ENCODE measurements at places on chromosomes 6 and 20. TPM values are rescaled to one million over a fixed set of nuclear protein-coding genes. Genes with fewer than 3 reads are reported as not detected.

Gene R3HDML
- total RNA-seq = not detected

Gene SPACA1
- total RNA-seq = 54.6 TPM

Gene TPBG
- total RNA-seq = 9.9 TPM

Gene C2
- total RNA-seq = 6.3 TPM

DNA sequence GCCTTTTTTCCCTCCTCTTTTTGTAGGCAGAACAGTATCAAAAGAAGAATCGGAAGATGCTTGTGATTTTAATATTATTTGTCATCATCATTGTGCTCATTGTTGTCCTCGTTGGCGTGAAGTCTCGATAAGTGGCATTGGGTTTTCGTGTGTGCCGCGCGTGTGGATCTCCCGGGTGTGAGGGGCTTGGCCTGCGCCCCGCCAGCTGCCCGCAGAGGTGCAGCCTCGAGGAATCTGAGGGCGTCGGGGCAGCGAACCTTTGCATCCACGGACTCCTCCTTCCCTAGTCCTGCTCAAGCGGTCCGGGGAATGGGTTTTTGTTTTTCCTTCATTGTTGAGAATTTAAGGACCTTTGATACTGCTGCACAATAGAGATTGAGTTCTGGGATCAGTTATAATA lies 16.4 kb upstream of the NPEPL1 start:
- no peak for DNase-seq

DNA sequence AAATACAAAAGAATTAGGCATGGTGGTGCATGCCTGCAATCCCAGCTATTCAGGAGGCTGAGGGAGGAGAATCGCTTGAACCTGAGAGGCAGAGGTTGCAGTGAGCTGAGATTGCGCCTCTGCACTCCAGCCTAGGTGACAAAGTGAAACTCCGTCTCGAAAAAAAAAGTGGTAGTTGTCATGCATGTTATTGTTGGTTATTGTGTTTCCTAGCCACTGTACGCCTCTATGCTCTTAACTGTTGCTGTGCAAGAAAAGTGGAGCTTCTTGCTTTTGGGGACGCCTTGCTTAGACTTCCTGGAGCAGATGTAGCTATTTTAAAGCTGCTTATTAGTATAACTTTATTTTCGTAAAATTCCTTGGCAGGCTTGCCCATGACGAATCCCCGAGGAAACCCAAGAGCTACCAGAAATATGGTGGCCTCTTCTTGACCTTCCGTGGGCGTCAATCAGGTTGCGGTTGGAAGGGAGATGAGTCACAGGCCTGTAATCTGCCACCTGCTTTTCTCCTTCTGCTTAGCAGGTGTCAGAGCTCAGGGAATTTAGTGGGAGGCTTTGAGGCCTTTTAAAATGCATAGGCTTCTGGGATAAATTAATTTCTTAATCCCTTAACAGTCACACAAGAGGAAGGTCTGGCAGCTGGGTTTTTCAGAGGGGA lies 17.3 kb downstream of the GABRR2 start:
- DNase-seq = no peak

DNA sequence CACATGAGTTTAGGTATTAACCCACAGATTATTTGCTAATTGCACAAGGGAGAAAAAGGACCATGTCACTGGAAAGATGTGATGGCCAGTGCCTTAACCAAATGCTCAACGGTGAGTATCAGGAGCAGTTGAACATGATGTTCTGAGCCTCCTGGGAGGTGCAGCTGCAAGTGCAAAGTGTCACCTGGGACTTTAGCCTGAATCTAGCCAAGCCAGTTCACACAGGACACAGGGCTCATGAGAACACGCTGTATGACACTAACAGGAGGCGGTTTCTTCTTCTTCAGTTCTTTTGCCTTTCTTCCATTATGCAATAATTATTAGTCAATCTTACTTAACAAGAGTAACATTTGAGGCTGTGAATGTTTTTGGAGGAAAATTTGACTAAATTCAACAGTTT lies 225.3 kb downstream of the THBS2 start:
- DNase-seq = no peak

- no peak for DNase-seq
Measured at GRCh38 chr6:36443471-36444428, 950 bp downstream of the KCTD20 start.
